ENCODE measurements at places on chromosomes 12 and 14. TPM values are rescaled to one million over a fixed set of nuclear protein-coding genes. Genes with fewer than 3 reads are reported as not detected.

SLC5A8 gene
- not detected for total RNA-seq

KRT74 gene
- not detected for total RNA-seq

P3H3 gene
- total RNA-seq = 1.4 TPM

PLEKHG7 gene
- not detected for total RNA-seq

PLEKHD1 gene
- not detected for total RNA-seq

APAF1 gene
- 5.3 TPM for total RNA-seq

CDH24 gene
- total RNA-seq = 0.43 TPM

TTC9 gene
- total RNA-seq = 0.23 TPM

SLC6A13 gene
- 91.6 TPM for total RNA-seq

TRIM9 gene
- 0.20 TPM for total RNA-seq

LRCOL1 gene
- total RNA-seq = 9.2 TPM

GNPTAB gene
- 10.9 TPM for total RNA-seq

HSPA2 gene
- total RNA-seq = 1.3 TPM

SNX6 gene
- 18.8 TPM for total RNA-seq

SCN8A gene
- 5.3 TPM for total RNA-seq

SMCO3 gene
- total RNA-seq = 0.53 TPM

GOLGA3 gene
- 22.9 TPM for total RNA-seq

SCNN1A gene
- total RNA-seq = 6.8 TPM

CLEC12A gene
- 0.38 TPM for total RNA-seq

OVCH1 gene
- total RNA-seq = not detected

ANG gene
- 685 TPM for total RNA-seq

PRPF40B gene
- total RNA-seq = 6.3 TPM

CLEC2D gene
- 1.6 TPM for total RNA-seq

KRR1 gene
- total RNA-seq = 18.7 TPM

Data from left lobe of liver (tissue), 2 donors.